Stimulated activated memory B cell treated with anti-CD40 and anti-IgM and Interleukin-4, amounts not matched to agents 10 μg/mL and 1 μg/mL and 100 μg/mL, for 72 hours (primary cell): ENCODE measurements at places on chromosomes 3 and 15.
A peak's percentile ranks its signal among the peaks of the same experiment; 100 is the strongest.

- no peaks in the 10 kb centered on the region for H3K4me1 ChIP-seq
- H3K27ac ChIP-seq: no peak overlapping the region
- no peak overlapping the region for H3K4me3 ChIP-seq
- H3K27me3 ChIP-seq: no peaks in the 10 kb centered on the region
Observed at GRCh38 chr3:60772584-60772983, 478.7 kb downstream of the FHIT start.

- no peak overlapping the region for H3K27ac ChIP-seq
- no peaks in the 10 kb centered on the region for H3K4me1 ChIP-seq
- no peak overlapping the region for H3K4me3 ChIP-seq
Observed at GRCh38 chr15:71374607-71375352, 259.5 kb downstream of the THSD4 start.

DNA sequence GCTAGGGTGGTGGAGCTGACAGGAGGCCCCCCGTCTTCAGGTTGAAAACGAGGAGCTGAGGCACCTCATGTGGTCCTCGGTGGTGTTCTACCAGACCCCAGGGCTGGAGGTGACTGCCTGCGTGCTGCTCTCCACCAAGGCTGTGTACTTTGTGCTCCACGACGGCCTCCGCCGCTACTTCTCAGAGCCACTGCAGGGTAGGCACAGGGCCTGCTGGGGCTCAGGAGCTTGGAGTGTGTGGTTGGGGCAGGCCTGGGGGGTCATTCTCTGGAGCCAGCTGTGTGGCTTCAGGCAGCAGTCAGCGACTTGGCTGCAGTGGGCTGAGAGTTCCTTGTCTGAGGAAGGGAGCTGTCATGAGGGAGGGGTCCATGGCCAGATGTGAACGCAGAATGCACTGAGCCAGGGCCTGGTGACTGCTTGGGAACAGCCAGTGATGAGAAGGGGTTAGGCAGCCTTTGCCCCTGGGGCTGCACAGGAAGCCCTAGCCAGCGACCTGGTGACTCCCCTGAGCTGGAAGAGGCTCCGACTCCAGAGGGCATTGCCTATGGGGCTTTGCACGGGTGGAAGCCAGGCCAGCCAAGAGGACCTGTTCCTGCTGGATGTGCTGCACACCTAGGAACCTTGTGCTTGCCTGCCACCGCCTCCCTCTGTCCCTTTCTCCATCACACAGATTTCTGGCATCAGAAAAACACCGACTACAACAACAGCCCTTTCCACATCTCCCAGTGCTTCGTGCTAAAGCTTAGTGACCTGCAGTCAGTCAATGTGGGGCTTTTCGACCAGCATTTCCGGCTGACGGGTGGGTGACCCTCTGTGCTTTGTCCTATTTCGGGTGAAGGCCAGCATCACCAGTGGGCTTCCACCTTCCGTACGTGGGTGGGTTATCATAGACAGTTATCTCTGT is 4.9 kb upstream of the STAB1 start:
- ATAC-seq: no peak
- H3K4me3 ChIP-seq: no peak overlapping the region
- H3K4me1 ChIP-seq: no peaks in the 10 kb centered on the region
- peaks cover 52% of the 10 kb centered on the region for H3K36me3 ChIP-seq

GRCh38 chr15:62940755-62941361 is 101.7 kb upstream of the TPM1 start:
- no peaks in the 10 kb centered on the region for H3K36me3 ChIP-seq
- no peak for ATAC-seq
- H3K4me1 ChIP-seq: peaks cover 3% of the 10 kb centered on the region
- no peak overlapping the region for H3K4me3 ChIP-seq
- H3K27ac ChIP-seq: no peak overlapping the region
- H3K27me3 ChIP-seq: peaks cover 65% of the 10 kb centered on the region

- H3K27ac ChIP-seq: no peak overlapping the region
- no peaks in the 10 kb centered on the region for H3K36me3 ChIP-seq
- no peak overlapping the region for H3K4me3 ChIP-seq
Observed at GRCh38 chr3:5079761-5080160, 42.3 kb upstream of the ARL8B start.

DNA sequence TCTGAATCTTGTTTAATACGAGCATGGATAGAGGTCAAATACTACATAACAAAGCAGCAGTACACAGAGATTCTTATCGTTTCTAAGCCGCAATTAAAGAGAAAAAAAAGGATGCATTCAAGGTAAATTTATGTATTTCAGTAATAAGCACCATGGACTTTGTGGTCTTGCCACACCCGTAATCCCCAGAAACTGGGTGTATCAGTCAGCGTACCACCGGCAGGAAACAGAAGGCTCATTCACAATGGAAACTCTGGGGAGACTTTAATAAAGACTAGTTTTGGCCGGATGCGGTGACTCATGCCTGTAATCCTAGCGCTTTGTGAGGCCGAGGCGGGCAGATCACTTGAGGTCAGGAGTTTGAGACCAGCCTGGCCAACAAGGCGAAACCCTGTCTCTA is 81.9 kb upstream of the ZNF280D start:
- H3K36me3 ChIP-seq: no peaks in the 10 kb centered on the region
- no peak for ATAC-seq
- H3K27me3 ChIP-seq: no peaks in the 10 kb centered on the region
- no peak overlapping the region for H3K4me3 ChIP-seq
- no peak overlapping the region for H3K27ac ChIP-seq

- H3K36me3 ChIP-seq: no peaks in the 10 kb centered on the region
- no peak for ATAC-seq
- no peak overlapping the region for H3K27ac ChIP-seq
- no peak overlapping the region for H3K4me3 ChIP-seq
- H3K27me3 ChIP-seq: peaks cover 34% of the 10 kb centered on the region
Observed at GRCh38 chr3:194872669-194872977, 186.9 kb downstream of the FAM43A start.

DNA sequence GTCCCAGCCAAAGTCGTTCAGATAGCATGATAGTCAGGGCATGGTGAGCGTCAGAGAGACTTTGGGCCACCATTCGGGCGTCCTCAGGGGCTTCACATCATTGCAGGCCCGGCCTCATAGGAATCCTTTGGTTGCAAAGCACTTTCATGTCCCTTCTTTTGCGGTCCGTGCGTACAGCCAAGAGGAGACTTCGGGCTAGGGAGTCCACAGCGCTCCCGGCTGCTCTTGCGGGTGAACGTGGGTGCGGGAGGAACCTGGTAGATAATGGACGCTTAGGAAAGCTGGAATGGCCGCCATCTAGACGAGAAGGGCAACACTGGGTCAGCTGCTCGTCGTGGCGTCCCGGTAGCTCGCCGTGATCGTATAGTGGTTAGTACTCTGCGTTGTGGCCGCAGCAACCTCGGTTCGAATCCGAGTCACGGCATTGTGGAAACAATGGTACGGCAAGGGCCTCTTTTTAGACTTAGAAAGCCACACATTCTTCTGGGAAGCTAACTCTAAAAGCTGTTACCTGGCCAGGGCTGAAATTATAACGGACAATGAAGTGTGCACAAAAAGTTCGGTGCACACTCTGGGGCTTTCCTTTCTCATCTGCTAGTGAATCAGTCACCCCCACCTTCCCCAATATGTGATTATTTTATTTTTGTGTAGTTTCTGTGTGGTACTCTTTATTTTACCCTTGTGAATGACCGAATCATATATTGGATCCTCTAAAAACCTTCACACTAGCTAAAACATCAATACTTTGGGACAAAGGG is 13.2 kb upstream of the SHF start:
- no peak overlapping the region for H3K4me3 ChIP-seq
- no peak overlapping the region for H3K27ac ChIP-seq
- no peaks in the 10 kb centered on the region for H3K36me3 ChIP-seq
- H3K4me1 ChIP-seq: peaks cover 6% of the 10 kb centered on the region
- peak; percentile 21 for ATAC-seq

DNA sequence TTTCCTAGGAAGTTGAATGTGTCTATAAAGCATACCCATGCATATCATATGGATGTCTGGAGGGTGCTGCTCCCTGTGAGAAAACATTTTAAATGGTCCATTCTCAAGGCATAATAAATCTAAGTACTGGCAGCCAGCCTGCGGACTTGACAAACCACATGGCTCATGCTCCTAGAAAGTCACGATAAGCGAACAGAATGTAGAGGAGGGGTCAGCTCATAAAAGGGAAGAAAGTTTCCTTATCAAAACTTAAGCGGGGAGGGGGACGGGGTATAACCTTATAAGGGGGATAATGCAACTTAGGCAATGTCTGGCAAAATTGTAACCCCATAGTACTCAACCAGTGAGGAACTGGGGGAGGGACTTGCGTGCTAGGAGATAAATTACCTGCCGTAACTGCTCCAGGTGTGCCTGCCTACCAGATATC is 159.8 kb upstream of the LMCD1 start:
- H3K36me3 ChIP-seq: no peaks in the 10 kb centered on the region
- H3K27me3 ChIP-seq: peaks cover 11% of the 10 kb centered on the region
- ATAC-seq: no peak
- no peak overlapping the region for H3K4me3 ChIP-seq
- H3K4me1 ChIP-seq: no peaks in the 10 kb centered on the region
- H3K27ac ChIP-seq: no peak overlapping the region
